ENCODE measurements at places on chromosomes 6 and 20.

- DNase-seq = no peak
Observed at GRCh38 chr6:138692058-138692977, 81.3 kb upstream of the CCDC28A start.

DNA sequence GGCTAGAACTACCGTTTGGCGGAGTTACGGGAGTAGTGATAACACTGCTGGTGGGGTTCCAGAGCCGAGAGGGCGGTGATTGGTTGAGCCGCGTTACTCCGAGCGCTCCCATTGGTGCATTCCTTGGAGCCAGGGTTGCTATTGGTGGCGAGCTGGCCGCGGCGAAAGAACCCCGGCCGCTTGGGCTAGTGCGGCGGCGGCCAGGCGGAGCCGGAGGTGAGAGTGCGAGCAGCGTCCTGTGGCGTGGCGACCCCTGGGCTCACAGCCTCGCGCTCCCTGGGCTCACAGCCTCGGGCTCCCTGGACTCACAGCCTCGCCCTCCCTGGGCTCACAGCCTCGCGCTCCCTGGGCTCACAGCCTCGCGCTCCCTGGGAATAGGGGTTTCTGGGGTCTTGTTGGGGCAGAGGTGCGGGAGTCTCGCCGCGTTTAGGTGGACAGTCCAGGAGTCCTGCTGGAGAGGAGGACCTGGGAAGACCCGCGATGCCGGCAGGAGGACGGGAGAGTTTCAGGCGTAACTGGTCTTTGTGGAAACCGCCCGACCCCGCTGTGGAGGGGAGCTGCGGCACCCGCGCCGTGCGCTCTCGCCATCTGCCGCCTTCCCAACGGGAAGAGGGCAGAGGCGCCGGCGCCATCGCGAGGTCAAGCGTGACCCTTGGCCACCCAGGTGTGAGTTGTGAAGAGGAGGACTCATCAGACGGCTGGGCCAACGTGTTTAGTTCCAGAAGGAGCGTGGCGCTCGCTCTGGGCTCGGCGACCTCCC, 12.2 kb downstream of the PRDM13 start:
- no peak for DNase-seq

DNA sequence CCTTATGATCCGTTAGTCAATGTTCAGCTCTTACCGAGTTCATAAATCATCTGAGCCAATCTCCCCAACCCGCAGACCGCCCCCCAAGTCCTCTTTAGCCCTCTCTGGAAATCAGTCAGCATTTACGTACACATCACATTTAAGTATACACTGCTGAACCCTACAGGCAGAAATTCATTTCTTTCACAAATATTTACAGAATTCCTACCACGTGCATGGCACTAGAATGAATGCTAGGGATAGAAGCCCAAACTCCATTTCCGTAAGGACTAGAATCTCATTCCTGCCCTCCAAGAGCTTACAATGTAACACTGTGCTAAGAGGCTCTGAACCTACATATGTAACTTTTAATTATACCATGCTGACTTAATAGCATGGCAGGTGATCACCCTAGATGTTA, 1.8 kb downstream of the OSER1 start:
- DNase-seq = no peak

- no peak for DNase-seq
Observed at GRCh38 chr20:43539975-43540672, 18.7 kb upstream of the SGK2 start.

DNA sequence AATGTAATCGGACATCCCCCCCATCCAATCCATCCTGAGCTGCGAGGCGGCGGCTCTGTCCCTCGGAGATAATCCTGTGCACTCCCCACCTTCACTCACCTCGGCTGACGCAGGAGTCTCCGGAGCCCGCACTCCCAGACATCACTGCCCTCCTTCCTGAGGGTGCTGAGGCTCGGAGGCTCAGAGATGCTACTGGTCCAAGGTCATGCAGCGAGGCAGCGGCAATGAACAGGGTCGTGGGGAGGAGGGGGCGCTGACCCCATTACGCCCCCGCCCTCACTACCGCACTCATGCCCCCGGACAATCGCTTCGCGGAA, 485 bp downstream of the ADISSP start:
- DNase-seq = no peak

GRCh38 chr6:46799657-46800056, 6.5 kb downstream of the MEP1A start:
- no peak for DNase-seq

DNA sequence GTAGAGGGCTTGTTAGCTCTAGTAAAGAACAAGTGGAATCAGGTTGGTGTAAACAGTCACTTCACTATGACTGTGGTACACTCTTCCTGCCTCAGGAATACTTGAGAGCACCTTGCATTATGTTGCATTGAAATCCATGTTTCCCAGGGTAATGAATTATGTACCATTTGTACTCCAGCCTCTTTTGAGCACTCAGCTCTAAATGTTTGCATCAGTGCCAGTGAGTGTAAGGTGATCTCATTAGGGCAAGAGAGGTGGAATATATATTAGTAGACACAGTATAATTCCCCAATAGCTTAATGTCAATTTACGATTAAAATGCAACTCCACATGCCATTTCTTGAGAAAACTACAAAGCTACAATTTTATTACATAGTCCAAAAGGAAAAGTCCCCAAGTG, 319.6 kb upstream of the POU3F2 start:
- no peak for DNase-seq

GRCh38 chr6:23522792-23523547, 603.0 kb upstream of the NRSN1 start:
- DNase-seq = no peak

- DNase-seq = no peak
Observed at GRCh38 chr20:53970232-53970631, 100.2 kb downstream of the BCAS1 start.

DNA sequence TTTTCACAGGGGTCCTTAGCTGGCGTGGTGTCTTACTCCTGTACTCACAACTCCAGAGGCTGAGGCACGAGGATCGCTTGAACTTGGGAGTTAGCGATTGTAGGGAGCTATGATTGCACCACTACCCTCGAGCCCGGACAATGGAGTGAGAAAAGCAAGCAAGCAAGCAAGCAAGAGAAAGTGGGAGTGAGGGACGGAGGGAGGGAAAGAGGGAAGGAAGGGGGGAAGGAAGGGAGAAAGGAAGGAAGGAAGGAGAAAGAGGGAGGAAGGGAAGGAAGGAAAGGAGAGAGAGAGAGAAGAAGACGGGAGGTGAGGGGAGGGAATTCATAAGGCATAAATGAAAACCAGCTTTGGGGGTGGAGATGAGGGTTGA, 120.5 kb downstream of the TRIM27 start:
- no peak for DNase-seq

- DNase-seq = peak; percentile 23
Observed at GRCh38 chr20:41386502-41387427, 20.1 kb upstream of the EMILIN3 start.

DNA sequence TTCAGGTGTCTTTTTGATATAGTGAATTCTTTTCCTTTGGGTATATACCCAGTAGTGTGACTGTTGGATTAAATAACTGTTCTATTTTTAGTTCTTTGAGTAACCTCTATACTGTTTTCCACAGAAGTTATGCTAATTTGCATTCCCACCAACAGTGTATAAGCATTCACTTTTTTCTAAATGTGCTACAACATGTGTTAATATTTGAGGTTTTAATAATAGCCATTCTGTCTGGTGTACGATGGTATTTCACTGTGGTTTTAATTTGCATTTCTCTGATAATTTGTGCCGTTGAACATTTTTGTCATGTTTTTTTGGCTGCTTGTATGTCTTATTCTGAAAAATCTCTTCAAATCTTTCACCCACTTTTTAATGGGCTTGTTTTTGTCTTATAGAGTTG, 563.5 kb downstream of the GRIK2 start:
- no peak for DNase-seq

DNA sequence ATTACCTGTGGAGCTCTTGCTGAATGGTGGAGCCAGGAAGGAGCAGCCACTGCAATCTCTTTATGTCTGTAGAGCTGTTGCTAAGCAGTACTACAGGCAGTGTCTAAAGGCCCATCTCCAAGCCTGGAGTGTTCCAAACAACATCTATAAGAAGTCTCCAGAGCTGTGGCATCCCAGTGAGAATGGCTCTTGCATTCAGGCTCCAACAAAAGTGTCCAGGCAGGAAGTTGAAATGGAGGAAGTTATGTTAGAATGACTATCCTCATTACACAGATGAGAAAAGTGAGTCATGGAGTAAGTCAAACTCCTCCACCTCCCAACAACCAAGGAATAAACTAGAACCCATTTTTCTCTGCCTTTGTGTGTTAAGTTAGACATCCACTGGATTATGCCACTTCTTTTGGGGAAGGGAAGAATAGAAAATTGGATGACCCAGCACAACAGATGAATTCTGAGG, 288.5 kb upstream of the STXBP5 start:
- DNase-seq = no peak

GRCh38 chr6:17601386-17601703, 1.2 kb downstream of the FAM8A1 start:
- no peak for DNase-seq

- DNase-seq = no peak
Observed at GRCh38 chr20:46416421-46416820, 10.0 kb upstream of the ELMO2 start.

DNA sequence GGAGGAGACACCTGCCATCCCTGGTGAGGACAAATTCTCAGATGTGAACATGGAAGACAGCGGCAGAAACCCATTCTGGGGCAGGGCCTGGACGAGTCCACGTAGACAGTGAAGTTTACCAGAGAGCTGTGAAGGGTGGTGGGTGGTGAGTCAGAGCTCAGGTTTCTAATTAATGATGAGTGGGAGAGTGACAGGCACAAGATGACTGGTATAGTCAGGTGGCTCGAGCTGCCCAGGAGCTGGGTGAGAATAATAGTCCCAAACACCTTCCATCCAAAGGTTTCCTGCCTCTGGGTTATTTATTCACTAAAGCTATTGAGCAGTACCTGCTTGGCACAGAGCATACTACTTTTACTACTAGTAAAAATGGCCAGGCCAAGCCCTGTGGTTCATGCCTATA, 6.0 kb downstream of the TLDC2 start:
- no peak for DNase-seq

DNA sequence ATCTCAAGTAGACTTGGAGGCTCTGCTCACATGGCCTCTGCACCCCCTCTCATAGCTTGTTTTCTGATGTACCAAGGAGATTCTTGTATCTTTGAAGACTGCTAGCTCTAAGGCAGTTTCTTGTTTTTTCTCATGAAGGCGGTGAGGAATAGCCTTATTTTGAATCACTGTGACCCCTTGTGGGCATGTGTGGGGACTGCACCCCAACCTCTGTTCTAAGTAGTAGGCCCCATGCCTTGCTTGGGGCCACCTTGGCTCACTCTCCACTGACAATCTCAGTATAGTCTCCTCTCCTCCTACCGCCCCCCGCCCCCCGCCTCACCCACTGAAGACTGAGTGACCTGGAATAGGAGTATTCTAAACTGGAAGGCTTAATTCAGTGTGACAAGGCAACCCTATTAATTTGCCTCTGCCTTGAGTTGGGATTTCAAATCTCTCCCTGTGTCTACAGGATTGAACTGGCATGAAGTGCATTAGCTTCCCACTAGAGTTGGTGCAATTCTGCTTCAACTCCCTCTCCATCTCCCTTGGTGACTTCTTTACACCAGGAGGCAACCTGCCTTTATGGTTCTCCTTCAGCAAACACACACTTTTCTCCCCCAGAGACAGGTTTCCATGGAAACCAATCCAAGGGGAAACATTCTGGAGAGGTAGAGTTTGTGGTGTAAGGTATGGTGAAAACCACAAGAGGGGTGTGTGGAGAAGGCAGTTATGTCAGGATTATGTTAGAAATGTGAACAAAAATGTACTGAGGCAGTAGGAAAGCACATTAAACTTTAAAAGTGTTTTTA, 75.4 kb upstream of the ECI2 start:
- peak; percentile 42 for DNase-seq

GRCh38 chr6:15735567-15736265, 72.9 kb upstream of the DTNBP1 start:
- peak; percentile 59 for DNase-seq

DNA sequence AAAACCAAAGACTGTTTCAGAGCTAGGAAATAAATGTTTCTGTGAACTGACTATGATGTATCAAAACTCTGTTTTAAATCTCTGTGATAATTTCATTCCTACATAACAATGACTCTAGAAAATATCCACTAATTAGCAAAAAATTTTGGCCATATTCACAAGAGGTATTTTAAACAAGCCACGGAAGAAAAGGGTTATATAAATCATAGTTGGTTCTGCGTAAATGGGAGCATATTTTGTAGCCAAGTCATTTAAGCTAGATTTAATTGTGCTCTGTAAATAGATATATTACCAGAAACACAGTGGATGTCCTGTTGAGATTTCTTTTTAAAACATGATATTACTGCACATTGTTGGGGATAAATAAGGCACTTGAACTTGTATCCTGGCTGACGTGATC, 416.5 kb upstream of the PLCB4 start:
- no peak for DNase-seq

DNA sequence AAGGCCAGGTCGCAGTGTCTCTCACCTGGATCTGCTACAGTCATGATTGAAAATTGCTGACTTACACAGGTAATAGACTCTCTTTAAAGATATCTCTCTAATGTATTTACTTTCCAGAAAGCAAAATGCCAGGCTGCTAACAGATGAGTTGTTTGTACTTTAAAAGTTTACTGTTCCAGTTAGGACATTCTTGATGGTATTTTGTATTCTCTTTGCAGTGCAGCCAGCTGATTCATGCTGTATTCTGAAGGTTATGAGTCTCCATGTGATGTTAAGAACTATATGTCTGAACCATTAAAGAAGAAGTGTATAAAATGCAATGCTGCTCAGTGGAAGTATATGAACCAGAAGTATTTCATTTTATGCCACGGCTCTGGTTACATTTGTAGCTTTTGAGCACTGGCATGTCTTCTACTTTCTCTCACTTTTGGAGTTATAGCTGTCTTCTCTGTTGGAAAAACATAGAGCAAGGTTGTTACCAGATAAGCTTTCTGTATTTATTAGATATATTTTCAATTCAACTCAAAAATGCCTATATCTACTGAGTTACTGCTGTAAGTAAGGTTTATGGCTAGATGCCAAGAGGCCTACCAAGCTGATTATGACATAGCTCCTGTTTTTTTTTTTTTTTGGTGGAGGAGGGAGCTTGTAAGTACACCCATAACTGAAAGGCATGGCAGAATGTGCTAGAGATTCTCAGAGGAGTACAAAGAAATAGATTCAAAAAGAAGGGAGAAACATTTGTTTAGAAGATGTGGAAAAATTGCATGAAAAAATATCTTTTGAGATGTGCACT, 130.5 kb upstream of the MAN1A1 start:
- no peak for DNase-seq

DNA sequence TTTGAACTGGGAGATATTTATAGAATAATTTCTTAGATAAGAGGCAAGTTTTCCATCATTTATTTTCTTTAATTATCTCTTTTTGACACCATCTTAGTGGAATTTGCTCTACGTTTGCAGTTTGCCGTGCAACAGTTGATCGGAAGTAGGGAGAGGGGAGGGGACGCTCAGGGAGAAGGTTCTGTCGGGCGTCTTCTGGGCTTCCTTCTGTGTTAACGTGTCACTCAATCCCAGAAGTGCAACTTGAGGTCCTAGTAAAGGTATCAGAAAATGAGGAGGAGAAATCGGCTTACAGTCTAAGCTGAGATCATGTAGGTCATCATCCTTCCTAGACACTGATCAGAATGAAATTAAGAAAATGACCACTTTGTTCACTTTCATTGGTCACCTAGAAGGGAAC, 149.0 kb upstream of the SNX9 start:
- DNase-seq = no peak
